ENCODE measurements at places on chromosomes 6 and 20.

GRCh38 chr20:24798930-24799705 lies 150.0 kb upstream of the CST7 start:
- no peak for DNase-seq

DNA sequence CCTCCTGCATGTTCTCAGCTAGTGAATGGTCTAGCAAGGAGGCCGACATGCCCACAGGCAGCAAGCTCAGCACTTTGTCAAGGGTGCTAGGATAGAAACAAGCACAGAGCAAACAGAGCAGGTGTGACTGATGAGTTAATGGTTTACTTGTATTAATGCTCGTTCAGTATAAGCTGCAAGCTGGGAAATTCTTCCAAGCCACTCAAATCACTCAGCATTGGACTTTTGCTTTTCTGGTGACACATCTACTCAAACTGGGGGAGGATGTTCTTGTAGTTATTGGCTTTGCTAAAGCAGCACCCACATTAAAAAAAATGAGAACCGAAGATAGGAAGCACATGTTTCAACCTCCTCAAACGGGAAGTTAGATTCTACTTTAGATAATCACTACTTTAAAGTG lies 43.1 kb upstream of the NEDD9 start:
- no peak for DNase-seq

- no peak for DNase-seq
These were observed 105.6 kb upstream of the PTPN1 start for GRCh38 chr20:50404419-50405234.

DNA sequence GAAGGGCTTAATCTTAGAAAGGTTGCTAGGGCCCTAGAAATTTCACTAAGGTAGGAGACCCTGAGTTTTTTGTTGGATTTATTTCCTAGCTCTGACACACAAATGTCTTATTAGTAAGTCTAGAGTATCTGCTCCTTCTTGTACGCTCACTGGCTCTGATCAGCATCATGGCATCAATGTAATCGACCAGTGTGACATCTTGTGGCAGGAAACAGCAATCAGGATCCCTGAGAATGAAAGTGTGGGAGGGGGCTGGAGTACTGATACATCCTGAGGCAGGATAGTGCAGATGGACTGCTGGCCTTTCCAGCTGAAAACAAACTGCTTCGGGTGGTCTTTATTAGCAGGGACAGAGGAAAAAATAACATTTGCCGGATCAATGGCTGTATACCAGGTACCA lies 10.0 kb upstream of the CST7 start:
- no peak for DNase-seq

DNA sequence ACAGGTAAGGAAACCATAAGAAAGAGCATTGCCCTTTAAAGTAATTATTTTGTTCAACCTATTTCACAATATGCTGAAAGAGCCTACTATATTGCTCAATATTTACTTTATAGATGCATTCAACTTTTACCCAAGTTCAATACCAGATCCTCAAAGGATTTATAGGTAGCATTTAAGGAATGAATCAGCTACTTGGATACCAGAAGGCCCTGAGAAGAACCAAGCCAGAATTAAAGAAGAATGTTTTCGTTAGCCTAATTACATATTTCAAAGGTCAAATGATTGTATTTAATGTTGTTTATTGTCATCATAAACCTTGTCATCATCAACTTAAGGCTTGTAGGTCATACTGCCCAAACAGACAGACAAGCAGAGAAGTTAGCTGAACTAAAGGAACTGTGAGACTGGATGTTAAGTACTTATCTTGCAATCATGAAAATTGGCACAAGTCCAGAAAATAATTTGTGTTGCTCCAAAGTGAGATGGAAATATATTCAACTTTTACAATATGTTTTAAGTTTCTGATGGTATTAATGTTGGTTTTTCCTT lies 636.7 kb downstream of the RFPL4B start:
- no peak for DNase-seq

DNA sequence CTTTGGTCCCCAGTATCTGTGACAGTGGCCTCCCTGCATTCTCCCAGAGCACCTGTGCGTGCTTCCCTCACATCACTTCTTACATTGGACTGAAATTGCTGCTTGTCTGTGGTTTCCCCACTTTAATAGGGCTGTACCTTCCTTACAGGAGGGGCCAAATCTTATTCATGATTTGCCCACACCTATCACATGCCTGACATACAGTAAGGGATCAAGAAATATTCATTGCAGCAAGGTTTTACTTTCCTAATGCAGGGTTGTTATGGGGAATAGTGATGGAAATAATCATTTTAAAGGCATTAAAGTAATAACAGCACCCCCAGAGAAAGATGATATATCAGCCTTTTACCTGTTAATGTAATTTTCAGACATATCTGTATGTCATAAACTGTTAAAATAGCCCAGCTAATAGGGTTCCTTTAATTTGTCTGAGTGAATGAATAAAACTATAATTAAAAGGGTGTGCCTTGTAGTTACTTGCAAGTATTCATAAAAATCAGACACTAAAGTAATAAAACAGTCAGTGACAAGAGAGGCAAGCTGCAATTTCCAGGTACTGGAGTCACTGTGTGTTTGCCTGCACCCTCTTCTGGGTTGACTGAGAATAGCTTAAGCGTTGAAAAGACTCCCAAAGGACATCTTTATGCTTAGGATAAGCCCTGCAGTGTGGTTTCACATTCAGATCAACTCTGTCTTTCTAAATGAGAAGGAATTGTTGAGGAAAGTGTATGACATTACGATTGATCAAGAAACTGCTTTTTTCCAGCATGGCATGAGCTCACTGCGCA lies 182.7 kb downstream of the PHACTR1 start:
- no peak for DNase-seq

DNA sequence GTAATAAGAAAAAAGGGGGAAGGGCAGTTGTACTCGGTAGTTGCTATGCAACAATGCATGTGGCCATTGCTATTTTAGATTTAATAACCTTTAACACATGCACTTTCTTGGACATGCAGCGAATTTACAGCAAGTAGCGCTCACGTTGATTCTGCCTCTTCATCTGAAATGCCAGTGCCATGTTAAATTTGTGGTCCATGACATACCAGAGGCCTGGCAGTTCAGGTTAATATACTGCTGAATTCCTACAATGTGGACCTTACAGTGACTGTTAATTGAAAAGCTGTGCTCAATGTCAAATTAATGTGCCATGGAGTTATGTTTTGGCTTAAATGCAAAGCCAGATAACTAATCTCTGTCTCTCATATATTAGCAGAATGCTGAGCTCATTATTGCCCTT lies 699.7 kb downstream of the DOK5 start:
- no peak for DNase-seq

DNA sequence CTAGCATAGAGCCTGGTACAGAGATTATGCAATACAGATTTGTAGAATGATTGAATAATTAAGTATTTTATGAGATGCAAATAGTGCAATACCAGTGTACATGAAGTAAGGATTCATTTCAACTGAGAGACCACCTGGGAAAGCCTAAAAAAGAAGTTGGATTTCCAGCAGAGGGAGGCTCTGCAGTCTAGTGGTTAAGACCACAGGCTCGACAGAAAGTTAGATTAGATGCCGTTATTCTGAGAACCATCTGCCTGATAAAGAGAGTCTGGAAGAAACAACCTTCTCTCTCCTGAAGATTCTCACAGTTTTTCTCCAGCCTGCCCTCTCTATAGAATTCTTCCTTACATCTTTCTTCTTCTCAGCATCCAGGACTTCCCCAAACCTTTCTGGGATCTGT lies 13.6 kb upstream of the TNFRSF21 start:
- DNase-seq, result no peak

GRCh38 chr6:70886661-70887060 lies 70.2 kb downstream of the B3GAT2 start:
- no peak for DNase-seq

GRCh38 chr6:29491574-29491973 lies 3.8 kb upstream of the MAS1L start:
- no peak for DNase-seq

GRCh38 chr6:87430499-87430898 lies 22.7 kb downstream of the CFAP206 start:
- DNase-seq, result no peak

DNA sequence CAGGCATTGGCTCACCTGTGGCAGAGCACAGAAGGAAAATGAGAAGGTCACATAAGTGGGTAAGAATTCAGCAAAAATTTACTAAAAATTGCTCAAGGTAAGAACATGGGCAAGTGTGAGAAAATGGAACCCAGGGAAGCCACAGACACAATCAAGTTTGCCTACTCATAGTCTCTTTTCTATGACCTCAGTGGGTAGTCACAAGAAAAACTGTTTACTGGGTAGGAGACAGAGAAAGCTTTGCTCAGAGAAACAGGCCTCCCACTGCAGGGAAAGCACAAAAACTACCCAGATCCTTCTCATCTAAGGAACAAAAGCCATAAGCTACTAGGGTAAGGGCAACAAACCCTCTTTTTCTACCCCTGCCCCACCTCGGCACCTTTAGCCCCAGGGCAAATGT lies 35.2 kb downstream of the FAM184A start:
- no peak for DNase-seq

GRCh38 chr6:96604420-96604819 lies 41.5 kb downstream of the FHL5 start:
- no peak for DNase-seq

DNA sequence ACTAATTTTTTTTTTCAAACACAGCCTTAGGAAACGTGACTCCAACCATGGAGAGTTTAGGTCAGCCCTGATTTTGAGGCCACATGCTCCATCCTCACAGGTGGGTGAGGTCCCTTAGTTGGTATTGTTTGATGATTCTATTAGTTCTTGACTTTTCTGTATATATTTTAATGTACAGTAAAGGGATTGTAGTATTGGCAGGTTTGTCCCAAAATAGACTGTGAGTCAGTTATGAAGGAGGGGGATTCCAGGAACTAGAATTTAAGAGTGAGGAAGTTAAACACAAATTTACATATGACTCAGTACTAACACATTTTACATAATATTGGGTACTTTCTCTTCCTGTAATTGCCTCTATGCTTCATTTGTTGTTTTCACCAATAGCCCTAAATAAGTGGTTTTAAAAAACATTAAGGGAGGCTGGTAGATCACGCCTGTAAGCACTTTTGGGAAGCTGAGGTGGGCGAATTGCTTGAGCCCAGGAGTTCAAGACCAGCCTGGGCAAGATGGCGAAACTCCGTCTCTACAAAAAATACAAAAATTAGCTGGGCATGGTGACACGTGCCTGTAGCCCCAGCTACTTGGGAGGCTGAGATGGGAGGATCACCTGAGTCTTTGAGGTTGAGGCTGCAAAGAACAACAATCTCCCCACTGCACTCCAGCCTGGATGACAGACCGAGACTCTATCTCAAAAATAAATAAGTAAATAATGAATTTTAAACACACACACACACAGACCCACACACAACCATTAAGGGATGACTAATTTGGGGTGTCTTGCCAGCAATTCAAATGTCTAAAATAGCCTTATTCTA lies 81.8 kb downstream of the SGK1 start:
- DNase-seq, result no peak

- no peak for DNase-seq
These were observed 38.3 kb downstream of the BCL2L1 start for GRCh38 chr20:31684153-31685015.

GRCh38 chr6:129393654-129394053 lies 316.3 kb downstream of the ARHGAP18 start:
- DNase-seq, result no peak

DNA sequence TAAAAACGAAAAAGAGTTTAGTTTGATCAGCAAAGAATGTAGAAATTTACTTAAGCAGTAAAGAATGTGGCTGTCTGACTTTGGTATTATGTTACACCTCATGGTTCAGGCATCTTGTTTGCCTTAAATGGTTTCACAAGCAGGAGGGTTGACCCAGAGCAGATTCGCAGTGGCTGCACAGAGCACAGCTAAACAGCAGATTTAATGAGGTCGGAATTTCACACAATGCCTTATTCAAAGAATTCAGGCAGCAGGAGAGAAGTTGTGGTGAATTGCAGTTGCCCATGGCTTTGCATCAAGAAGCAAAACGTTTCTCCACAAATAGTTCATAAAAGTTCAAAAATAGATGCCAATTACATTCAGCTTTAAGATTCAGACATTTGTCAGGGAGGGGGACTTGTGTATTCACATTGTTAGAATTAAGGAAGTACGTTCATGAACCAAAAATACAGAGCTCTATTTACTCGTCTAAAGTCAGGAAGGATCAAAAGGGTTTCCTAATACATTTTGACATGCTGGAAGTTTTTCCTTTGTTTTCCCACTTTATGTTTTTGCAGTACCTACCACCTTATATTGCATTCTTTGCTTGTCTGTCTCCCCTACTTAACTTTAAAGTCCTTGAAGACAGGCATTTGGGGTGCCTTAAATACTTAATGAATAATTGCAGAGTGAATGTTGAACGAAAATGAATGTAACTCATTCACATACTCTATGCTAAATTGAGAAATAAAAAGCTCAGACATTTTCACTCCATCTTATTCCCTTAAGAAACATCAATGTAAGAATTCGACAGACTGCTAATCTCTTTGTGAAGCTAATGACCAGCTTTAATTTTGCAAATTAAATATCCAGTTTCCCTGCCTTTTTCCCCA lies 1163.6 kb upstream of the CITED2 start:
- DNase-seq, result no peak

DNA sequence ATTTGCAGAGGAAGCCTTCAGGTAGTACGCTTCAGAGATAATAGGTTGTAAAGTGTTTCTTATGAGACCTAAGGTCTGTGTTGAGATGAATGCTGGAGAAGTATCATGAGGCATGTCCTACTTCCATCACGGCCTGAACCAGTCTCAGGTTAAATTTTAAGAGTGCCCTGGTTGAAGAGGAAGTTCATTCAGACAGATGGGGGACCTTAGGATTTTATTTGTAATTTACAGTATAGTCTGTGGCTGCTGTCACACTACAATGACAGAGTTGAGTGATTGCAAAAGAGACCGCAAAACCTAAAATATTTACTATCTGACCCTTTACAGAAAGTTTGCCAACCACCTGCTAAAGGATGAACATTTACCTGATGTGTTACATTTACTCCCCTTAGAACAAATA lies 70.9 kb downstream of the UST start:
- no peak for DNase-seq

GRCh38 chr6:9984607-9985006 lies 430.3 kb downstream of the TFAP2A start:
- DNase-seq, result no peak
